Activated CD8-positive, alpha-beta T cell treated with anti-CD3 and anti-CD28 coated beads for 36 hours (primary cell): ENCODE measurements at places on chromosomes 13 and 19. TPM values are rescaled to one million over a fixed set of nuclear protein-coding genes. Genes with fewer than 3 reads are reported as not detected.

Gene RFPL4A
- total RNA-seq = not detected

Gene CYP2S1
- total RNA-seq = not detected

Gene TMTC4
- 16.1 TPM for total RNA-seq

Gene ZNF486
- total RNA-seq = 13.1 TPM

Gene OR7G2
- not detected for total RNA-seq

Gene MIR17HG
- total RNA-seq = 21.3 TPM

Gene ZNF473
- 8.9 TPM for total RNA-seq

Gene TRPM4
- total RNA-seq = 0.40 TPM

Gene NOTCH3
- total RNA-seq = not detected

Gene LMTK3
- 4.0 TPM for total RNA-seq

Gene EDDM13
- total RNA-seq = not detected

Gene C5AR2
- 0.18 TPM for total RNA-seq

Gene CD177
- total RNA-seq = not detected

Gene TRAPPC5
- total RNA-seq = 85.0 TPM

Gene SLC6A16
- total RNA-seq = 0.61 TPM

Gene GNG8
- 33.0 TPM for total RNA-seq

Gene SULT2A1
- not detected for total RNA-seq

Gene CCL25
- not detected for total RNA-seq

Gene SIGLEC12
- total RNA-seq = 0.34 TPM

Gene PCDH9
- 0.14 TPM for total RNA-seq
